HEK293T (cell line): ENCODE measurements at places on chromosomes 16 and 17.

DNA sequence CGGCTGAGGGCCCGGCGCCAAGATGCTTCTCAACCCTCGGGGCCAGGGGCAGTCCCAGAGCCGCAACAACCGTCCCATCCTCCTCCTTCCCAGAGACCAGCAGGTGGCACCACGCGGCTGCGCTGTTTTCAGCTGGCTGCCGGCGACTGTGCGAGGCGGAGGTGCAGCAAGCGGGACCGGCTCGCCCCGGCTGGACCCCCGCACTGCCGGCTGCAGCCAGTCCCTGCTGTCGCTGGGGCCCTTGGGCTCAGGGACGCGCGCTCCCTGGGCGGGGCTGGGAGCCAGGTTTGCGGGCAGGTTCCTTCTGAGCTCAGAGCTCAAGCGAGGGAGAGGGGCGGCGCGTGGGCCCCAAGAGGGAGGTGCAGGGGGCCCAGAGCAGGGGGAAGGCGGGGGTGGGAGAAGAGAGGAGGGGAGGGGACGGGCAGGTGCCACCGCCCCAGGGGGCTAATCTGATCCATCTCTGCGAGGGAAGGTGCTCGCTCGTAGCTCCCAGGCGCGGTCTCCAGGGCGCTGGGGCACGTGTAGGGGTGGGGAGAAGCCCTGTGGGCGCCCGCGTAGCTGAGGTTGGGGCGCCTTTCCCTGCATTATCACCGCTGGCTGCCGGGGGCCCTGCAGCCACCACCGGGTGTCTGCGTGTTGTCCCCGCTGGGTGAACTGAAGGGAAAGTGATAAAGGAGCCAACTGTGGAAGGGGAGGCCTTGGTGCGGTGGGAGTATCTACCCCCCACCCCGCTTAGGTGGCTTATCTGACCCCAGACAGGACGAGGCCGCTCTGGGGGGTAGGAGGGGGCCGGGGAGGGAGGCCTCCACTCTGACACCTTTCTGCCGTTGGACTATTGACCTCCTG lies 24.2 kb downstream of the STAT5A start:
- DNase-seq = peak; percentile 83

GRCh38 chr17:63549289-63549945 lies 860 bp upstream of the DCAF7 start:
- no peak for DNase-seq

- no peak for DNase-seq
Measured at GRCh38 chr17:17044846-17045561, 2.7 kb downstream of the MPRIP start.

DNA sequence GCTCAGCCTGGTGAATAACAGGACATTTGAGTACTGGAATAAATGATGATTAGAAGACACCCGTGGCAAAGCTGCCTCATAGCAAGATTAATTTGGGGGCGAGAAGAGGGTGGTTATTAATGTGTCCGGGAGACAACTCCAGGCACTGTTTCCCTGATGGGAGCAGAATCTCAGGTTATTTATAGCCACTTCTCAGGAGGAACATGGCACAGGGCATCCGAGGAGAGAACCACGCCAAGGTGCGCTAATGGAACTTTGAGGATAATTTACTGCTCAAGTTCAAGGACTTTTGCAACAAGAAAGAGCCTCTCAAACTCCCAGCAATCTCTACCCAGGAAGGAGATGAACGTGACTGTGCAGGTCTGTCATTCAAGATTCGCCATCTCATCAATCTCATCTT lies 362.5 kb upstream of the ERCC4 start:
- DNase-seq = no peak

- no peak for DNase-seq
Measured at GRCh38 chr16:450385-450784, 24.9 kb downstream of the RAB11FIP3 start.

- DNase-seq = no peak
Measured at GRCh38 chr17:66925811-66926500, 38.6 kb upstream of the CACNG4 start.

GRCh38 chr17:77235370-77235941 lies 94.7 kb downstream of the SEC14L1 start:
- DNase-seq = no peak

DNA sequence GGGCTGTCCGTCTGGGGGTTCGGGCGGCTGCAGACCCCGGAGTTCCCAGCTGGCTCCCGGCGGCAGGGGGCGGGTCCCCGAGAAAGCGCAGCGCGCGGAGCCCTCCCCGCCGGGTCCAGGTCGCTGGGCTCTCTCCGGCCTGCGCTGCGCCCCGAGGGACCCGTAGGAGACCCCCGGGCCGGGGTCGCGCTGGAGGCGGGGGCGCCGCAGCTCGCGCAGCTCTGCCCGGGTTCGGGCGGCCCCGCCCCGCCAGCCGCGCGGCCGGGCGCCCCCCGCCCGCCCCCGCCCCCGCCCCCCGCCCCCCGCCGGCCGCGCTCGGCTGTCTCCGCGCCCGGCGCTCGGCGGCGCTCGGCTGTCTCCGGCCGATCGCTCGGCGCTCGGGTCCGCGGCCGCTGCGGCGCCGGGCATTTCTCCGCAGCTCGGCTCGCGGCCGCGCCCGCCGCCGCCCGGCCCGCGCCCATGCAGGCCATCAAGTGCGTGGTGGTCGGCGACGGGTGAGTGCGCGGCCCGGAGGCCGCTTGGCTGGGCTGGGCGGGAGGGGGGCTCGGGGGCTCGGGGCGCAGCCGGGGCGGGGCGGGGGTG lies at the start of gene RAC3:
TSS of gene RAC3 (plus strand) at position 376 of the 582 bp plus-strand sequence. CDS start at position 460, 84 bp downstream.
- DNase-seq = peak; percentile 78

DNA sequence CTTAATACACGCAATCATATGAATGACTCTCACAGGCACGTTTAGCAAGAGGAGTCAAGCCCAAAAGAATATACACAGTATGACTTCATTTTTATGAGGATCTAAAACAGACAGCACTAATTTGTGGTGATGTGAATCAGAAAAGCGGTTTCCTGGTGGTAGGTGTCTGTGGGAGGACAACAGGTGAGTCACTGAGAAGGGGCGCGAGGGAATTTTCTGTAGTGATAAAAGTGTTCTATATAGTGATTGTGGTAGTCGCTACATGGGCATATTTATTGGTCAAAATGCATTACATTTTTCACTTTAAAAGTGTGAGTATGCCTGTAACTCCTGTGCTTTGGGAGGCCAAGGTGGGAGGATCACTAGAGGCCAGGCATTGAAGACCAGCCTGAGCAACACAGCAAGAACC lies 7.6 kb upstream of the TNRC6A start:
- DNase-seq = no peak

DNA sequence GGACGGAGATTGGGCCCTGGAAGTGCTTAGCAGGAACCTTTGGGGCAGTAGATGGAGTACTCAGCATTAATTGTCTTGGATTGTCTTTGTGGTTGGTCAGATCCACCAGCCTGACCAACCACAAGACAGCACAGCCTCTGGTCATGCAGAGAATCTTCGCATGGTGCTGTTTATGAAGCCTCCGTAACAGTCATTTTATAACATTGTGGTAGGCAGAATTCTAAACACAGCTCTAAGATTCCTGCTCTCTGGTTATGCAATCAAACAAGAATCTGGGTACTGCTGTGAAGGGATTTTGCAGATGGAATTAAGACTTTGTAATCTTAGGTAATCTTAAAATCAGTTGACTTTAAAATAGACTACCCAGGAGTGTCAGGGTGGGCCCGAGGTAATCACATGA lies 312.2 kb upstream of the GOT2 start:
- DNase-seq = no peak

DNA sequence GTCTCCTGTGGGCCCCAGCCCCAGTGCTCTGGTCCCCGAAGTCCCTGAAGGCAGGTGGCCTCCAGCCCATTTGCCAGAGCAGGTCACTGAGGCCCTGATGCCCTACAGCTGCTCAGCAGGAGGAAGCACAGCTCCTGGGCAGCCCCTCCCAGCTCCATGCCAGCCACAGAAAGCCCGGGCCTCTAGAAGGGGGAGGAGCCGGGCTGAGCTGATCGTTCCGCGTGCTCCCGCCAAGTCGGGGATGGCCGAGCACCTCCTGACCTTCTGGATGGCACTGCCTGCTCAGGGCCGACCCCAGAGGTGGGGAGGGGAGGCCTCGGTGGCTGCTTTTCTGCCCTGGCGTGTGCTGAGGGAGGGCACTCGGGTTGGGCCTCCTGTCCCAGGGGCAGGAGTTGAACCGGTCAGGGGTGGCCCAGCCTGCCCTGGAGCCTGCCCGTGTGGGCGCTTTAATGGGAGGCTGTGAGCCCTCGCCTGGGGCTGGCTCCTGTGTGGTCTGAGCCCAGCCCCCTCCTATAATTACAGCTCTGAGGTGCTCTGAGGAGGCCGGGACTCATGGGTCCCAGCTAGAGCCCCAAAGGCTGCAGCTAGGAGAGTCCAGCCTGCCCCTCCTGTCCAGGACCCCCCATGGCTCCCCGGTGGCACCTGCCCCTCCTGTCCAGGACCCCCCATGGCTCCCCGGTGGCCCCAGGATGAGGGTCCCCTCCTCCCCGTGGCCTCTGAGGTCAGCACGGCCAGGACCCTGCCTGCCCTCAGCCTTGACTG lies 29.7 kb downstream of the ZFPM1 start:
- no peak for DNase-seq

DNA sequence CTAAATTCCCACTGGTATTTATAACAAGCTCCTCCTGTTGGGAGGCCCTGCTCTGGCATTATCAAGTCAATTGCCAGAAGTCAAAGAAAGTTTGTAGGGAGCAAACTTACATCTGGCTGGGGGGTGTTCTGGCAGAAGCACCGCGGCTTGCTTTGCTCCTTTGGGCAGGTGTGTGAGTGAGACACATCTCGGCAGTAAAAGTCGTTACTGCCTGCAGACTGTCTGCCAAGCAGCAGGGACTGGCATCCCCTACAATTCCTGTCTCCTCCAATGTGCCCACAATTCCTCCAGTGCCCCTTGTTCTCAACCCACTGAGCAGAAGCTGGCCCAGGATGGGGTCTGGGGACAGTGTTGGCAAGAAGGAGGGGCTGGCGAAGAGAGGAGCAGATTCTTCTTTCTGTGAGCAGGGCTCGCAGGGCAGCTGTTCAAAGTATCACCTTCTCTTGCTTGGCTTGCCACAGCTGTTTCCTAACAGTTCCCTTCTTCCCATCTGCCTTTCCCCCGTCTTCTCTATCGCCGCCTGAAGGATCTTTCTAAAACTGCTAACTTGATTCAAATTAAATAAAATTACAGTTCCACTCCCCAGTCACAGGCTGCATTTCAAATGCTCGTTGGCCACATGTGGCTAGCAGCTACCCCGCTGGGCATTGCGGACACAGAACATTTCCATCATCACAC lies 30.2 kb downstream of the SPACA3 start:
- DNase-seq = no peak

- no peak for DNase-seq
Measured at GRCh38 chr16:86048221-86048620, 149.3 kb downstream of the IRF8 start.

DNA sequence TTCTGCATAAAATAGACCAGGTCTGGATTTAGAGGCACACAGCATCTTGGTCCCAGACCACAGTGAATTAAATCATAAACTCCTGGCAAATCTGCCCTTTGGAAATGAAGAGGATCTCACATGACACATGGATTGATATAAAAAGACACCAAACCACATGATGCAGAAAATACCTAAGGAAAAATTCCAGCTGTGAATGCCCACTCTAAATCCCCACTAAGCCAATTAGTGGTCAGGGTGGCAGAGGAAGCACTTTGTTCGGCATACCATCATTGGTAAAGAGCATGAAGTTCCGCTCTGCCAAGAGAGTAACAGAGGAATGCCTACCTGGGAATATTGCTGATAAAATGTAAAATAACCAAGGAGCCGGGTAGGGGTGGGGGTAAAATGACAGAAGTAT lies 32.4 kb upstream of the NOL11 start:
- DNase-seq = no peak

GRCh38 chr17:17089796-17090641 lies 47.8 kb downstream of the MPRIP start:
- no peak for DNase-seq

GRCh38 chr17:21378553-21378952 lies 2.4 kb downstream of the KCNJ12 start:
- DNase-seq = no peak

- no peak for DNase-seq
Measured at GRCh38 chr17:79546386-79546785, 64.5 kb downstream of the RBFOX3 start.

GRCh38 chr16:71846431-71846830 lies 655 bp downstream of the ATXN1L start:
- peak; percentile 20 for DNase-seq

DNA sequence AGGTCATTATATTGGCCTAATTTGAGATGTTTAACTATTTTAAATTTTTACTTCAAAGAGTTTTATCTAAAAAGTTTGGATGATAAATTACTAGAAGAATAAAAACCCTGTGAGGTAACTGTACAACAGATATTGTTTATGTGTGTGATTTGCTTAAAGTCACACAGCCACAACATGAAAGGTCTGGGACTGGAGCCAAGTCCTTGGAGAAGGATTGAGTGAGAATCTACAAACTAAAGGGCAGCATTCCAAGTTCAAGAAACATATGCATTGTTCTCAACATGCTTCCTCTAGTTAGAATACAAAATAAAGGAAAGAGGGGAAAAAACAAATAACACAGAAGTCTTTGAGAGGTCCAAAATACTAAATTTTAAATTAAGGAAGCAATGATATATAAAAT lies 131.5 kb upstream of the MON1B start:
- no peak for DNase-seq

GRCh38 chr16:71917900-71918299 lies 22.6 kb downstream of the IST1 start:
- no peak for DNase-seq

GRCh38 chr16:495127-495748 lies 32.3 kb upstream of the CAPN15 start:
- DNase-seq = peak; percentile 65

GRCh38 chr16:2486645-2487516 lies 12.0 kb downstream of the TBC1D24 start:
- no peak for DNase-seq

DNA sequence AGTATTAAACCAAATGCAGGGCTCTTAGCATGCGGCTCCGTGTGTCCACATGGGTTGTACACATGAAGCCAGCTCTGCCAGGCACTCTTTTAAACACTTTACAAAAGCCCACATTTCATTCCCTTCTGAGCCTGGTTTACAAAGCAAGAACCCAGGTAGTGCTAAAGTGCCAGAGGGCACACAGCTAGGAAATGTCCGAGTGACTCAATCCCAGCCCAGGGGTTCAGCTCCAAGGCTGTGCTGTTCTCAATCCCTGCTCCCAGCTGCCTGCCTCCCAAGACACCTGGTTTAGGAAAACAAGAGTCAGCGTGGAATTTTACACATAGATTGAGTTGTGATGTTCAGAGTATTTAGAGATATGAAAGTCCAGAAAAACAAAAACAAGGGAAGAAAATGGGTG lies 13.3 kb upstream of the DCAF7 start:
- no peak for DNase-seq

- DNase-seq = no peak
Measured at GRCh38 chr16:1109648-1110047, 13.6 kb upstream of the C1QTNF8 start.

DNA sequence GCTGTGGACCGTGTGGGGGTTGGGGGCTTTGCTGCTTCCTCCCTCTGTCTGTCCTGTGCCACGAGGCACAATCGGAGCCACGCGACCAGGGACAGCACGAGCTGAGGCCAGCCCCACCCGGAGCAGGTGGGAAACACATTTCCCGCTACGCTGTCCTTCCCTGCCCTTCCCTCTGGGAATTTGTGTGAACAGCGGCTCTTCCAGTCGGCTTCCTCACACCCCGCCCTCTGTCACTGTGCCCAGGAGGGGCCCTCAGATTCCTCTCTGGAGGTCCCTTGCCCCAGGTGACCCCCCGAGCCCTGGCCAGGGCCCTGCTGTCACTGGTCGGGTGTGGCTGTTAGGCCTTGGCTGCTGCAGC lies 19.6 kb downstream of the SPIRE2 start:
- no peak for DNase-seq

- no peak for DNase-seq
Measured at GRCh38 chr16:82088483-82088882, 53.4 kb downstream of the HSD17B2 start.

GRCh38 chr16:71311553-71312158 lies 22.5 kb upstream of the CMTR2 start:
- peak; percentile 51 for DNase-seq

GRCh38 chr16:64312980-64313379 lies 808.9 kb downstream of the CDH11 start:
- DNase-seq = no peak
